ENCODE measurements at places on chromosomes 4 and X.

DNA sequence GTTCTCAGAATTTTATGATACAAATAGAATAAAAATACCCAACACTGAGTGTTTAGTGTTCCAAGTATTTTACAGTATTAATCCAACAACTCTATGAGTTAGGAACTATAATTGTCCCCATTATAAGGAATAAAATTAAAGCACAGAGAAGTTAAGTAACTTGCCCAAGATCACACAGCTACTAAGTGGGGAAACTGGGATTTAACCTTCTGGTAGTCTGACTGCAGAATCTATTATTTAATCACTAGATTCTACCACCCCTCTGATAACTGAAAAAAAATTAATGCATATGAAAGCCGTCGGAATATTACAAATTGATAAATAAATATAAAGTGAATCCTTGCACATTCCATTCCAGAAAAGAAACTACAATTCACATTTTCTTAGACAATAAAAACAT, 5.7 kb upstream of the NKX6-1 start:
- no peak for DNase-seq

DNA sequence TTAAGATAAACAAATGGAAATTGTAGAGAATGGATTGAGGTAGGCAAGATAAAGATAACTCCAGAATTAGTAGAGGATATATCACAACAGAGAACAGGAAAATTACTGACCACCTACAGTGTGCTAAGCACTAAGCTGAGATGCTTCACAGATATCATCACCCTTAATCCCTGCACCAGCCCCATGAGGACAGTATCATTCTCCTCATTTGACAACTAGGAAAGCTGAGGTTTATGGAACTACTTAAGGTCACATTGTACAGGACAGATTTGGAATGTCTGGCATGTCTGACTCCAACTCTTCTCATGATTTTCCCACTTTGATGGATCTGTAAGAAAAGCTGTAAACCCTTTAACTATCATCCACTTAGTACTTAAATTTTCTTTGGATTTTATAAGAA, 95.5 kb downstream of the CASK start:
- no peak for DNase-seq

- DNase-seq, result no peak
Measured at GRCh38 chrX:6163721-6164120, 64.9 kb downstream of the NLGN4X start.

DNA sequence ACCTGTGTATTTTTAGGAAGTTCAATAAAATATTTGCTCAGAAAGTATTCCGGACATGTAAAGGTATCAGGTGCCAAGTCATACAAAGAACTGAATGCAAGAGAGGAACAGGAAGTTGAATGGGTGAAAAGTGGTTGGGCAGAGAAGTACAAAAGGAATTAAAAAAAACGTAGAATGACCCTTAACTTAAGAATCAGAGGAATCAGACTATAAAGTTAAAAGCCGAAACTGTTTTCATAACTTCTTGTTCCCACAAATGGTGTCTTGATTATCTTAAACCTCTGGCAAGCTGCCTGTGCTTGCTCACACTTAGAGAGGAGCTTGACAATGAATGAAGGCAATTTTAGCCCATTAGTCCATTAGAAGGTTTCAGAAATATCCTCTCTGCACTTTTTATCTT, 81.6 kb upstream of the HHIP start:
- no peak for DNase-seq

DNA sequence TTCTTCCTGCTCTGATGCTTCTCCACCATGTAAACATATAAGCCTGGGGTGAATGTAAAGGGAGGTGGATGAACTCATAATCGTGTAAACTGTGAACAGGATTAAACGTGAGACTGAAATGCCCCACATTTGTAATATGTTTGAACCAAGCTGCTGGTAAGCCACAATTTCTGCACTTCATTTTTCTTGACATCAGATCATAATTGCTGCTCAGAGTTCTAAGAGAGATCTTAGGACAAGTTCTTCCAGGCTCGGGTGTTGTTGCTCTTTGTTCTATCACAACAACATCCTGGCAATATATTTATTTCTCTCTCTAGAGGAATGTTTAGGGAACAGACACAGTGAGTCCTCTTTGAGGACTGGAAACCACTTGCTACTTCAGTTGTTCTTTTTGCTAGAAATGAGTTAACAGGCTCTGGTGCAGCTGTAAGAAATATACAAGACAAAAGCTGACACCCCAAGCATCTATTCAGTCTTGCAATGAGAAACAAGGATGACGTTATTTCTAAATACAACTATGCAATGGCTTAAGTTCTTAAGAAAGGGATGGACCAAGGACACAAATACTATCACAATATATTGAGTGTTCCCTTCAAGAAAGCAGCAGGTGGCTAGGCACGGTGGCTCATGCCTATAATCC, 59.6 kb downstream of the LNX1 start:
- DNase-seq, result no peak

Data from NCI-H1436 (cell line).